Occipital lobe (tissue), 3 donors: ENCODE measurements at places on chromosomes 16 and 17. TPM values are rescaled to one million over a fixed set of nuclear protein-coding genes. Genes with fewer than 3 reads are reported as not detected.

The OR2C1 gene
- 0.62 TPM for total RNA-seq

The CDRT15 gene
- total RNA-seq: not detected

The GDPD1 gene
- 47.6 TPM for total RNA-seq

The CLDN7 gene
- 0.16 TPM for total RNA-seq

The ZNF19 gene
- 8.7 TPM for total RNA-seq

The SHISA6 gene
- 3.3 TPM for total RNA-seq

The CDH13 gene
- total RNA-seq: 27.3 TPM

The ASGR1 gene
- total RNA-seq: 15.6 TPM

The BCO1 gene
- 0.31 TPM for total RNA-seq

The KRT24 gene
- total RNA-seq: not detected

The TLCD1 gene
- total RNA-seq: not detected

The SEPTIN1 gene
- under 0.01 TPM for total RNA-seq

The BAIAP3 gene
- total RNA-seq: 5.8 TPM

The ACSM5 gene
- total RNA-seq: 0.78 TPM

The HBA1 gene
- 270 TPM for total RNA-seq

The KRT39 gene
- total RNA-seq: not detected

The RNF167 gene
- total RNA-seq: 10.3 TPM

The KRT15 gene
- total RNA-seq: 0.16 TPM
